ENCODE measurements at places on chromosomes 13 and 19.

GRCh38 chr19:44712864-44713515, 14.0 kb downstream of the CEACAM16 start:
- DNase-seq: no peak

DNA sequence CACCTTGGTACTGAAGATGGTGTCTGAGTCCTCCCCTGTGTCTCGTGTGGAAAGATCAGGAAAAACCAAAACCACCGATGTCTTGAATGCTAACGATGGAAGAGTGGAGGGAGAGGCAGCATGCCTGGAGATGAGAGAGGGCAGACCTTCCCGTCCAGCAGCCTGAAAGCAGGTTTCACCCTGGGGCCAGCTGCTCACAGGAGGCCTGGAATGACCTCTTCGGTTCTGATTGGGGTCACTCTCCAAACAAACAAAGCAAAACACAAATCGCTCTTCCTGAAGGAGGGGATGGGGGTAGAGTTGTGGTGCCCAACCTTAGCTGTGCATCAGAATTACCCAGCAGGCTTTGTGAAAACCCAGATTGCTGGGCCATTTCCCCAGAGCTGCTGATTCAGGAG, 142.3 kb upstream of the SOX1 start:
- no peak for DNase-seq

DNA sequence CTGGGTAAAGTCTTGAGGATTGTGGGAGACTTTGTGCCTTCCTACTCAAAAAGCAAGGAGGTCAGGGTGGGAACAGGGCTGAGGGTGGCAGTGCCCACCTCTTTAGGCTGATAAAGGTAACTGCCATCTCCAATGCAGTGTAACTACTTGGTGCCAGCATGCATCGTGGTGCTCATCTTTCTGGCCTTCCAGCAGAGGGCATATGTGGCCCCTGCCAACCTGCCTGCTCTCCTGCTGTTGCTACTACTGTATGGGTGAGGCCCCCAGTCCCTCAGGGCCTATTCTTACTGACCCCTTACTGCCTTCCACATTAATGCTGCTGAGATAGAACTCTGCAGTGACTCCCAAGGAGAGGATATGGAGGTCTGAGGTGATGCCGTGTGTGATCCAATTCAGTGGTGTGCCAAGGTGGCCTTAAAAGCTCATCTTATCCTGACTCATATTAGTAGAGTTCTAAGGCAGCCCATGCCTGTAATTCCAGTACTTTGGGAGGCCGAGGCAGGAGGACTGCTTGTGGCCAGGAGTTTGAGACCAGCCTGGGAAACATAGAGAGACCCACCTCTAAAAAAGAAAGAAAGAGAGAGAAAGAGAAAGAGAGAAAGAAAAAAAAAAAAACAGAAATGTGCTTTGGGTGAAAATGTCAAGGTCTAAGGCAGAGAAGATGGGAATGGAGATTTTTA, 9.7 kb upstream of the ARHGAP45 start:
- DNase-seq: no peak

- no peak for DNase-seq
These were observed 11.5 kb downstream of the GPR183 start for GRCh38 chr13:99295488-99296252.

DNA sequence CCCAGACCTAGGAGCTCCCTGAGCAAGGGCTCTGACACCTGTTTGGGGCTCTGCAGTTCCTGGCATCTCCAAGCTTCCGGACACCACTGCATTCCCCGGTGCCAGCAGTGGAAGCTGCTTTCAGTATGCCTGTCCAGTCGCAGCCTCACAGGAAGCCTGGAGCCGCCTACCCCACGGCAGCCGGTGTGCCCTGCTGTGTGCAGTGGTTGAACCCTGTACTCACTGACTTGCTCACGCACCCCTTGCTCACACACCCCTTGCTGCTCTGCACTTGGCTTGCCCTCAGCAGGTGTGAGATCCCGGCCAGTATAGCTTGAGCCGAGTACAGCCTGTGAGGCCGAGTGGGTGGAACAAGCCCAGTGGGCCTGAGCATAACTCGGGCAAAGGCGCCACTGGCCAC, 70.3 kb downstream of the PIBF1 start:
- DNase-seq: no peak

DNA sequence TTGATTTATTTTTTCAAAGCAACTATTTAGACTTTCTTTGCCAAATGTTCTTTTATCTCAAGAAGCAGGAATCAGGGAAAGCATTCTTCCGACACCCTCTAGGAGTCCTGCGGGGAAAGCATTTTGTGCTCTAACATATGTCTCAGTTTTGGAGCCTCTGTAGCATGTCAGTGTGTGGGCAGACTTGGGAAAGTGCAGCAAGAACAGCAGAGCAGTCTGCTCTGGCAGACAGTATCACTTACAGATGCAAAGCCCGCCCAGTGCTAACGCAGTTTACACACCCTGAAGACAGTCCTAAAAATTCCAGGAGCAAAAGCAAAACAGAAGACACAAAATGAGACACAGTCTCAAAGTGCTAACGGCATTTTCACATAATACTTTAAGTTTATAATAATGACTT, 393.5 kb downstream of the KLF12 start:
- peak; percentile 56 for DNase-seq

GRCh38 chr13:98842070-98842469, 89.6 kb upstream of the SLC15A1 start:
- no peak for DNase-seq

DNA sequence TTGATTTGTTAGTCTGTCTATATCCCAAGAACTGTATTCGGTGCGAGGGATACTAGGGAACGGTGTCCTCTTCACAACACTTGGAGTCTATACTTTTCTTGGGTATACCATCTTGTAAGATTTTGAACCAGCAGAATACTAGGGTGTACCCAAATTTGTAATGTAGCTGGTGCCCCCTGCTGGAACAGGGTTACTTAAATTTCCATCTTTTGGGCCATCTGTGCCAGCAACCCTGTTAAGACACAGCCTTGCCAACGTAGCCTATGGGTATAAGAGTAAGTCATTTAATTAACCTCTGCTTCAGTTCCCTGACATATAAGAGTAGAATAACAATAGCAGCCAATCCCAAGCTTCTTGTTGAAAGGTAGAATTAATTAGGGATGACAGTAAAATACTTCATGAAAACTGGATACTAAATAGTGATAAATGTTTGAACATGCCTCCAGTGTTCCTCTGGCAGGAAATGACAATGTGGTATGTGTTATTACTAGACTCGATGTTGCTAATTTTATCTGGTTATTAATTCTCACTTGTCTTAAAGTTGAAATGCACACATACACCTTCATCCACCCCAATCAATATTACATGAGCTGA, 607.6 kb downstream of the FGF9 start:
- DNase-seq: no peak

- DNase-seq: no peak
These were observed 9.6 kb upstream of the MAMSTR start for GRCh38 chr19:48728911-48729664.

GRCh38 chr13:85497652-85498051, 301.6 kb downstream of the SLITRK6 start:
- no peak for DNase-seq

DNA sequence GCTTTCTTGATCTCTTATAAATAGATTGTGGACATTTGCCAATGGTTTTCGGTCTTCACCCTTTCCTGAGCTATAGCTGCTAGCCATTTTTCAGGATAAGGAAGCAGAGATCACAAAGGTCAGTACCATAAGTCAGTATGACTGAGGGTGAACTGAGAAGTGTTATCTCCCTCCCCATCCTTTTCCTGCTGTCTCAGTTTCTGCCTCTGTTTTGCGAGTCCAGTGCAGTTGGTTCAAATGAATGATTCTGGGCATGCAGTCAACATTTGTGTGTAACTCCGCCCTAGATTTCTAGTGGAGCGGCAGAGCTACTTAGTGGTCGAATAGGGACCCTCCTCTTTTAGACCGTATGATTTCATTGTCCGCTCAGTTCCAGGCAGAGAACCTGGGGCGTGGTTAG, 460.8 kb upstream of the ARGLU1 start:
- no peak for DNase-seq

DNA sequence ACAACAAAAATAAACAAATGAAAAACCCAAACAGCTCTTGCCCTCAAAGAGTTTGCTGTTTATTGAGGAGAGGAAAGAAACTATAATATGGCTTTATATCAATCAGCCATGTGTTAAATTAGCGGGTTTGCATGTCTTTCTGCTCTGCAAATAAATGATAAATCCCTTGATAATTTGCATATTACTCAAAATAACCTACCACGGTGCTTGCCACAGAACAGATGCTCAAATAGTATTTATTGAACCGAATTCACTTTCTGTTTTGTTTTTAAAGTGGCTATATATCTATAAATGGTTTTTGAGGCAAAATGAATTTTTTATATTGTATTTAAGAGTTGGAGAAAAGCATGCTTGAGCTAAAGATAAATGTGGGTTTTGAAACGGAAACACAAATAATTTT, 428.1 kb downstream of the ITGBL1 start:
- no peak for DNase-seq

GRCh38 chr13:113968463-113969310, 5.2 kb downstream of the C13orf46 start:
- no peak for DNase-seq

GRCh38 chr13:110757296-110757695, 43.8 kb downstream of the ING1 start:
- DNase-seq: no peak

GRCh38 chr19:29745253-29745652, 30.2 kb upstream of the C19orf12 start:
- no peak for DNase-seq

GRCh38 chr13:25901460-25902376, 150.1 kb downstream of the SHISA2 start:
- no peak for DNase-seq

- no peak for DNase-seq
These were observed 175.8 kb downstream of the KCNRG start for GRCh38 chr13:50191004-50191403.

DNA sequence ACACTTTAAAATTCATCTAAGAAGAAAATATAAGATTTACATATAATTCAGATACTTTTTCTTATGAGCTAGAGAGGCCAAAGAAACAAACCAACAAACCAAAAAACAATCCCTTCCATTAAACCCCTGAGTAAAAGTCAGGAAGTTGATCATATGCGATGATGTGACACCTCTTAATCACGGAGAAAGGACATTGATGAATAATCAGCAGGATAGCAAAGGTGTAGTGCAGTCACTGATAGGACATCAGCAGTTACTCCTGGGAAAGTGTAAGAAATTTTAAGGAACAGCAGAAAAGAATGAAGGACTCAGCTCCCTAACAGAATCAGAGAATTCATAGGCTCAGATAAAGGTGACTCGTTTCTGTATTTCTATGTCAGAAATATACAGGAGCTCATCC, 202.4 kb upstream of the EDNRB start:
- DNase-seq: no peak

DNA sequence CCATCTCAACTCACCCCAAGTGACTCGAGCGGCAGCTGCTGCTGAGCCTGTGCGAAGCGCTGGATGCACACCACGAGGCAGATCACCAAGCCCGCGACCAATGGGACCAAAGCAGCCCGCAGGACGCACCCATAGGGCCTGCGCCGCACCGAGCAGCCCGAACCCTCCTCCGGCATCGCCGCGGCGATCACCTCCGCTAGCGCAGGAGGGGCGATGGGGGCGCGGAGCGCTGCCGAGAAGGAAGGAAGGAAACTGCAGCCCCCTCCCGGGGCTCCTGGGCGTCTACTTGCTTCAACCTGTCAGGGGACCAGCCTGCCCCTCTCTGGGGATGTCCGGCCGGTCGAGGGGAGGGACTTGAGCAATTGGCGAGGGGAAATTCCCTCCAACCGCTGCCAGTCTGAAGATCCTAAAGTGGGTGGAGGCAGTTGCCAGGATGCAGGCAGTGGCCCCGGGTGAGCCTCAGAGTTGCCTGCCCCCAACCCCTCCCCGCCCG, at the start of gene CD70:
Gene CD70, minus strand, starts transcription at position 324 of the 493 bp plus-strand sequence. Its CDS starts 148 bp downstream, at position 176.
- no peak for DNase-seq

- DNase-seq: no peak
These were observed 22.3 kb upstream of the CEBPA start for GRCh38 chr19:33324628-33325027.

- peak; percentile 61 for DNase-seq
These were observed 383.4 kb downstream of the LMO7 start for GRCh38 chr13:76019421-76020044.

GRCh38 chr13:41465241-41465847, 8.0 kb downstream of the RGCC start:
- DNase-seq: no peak

GRCh38 chr13:93758575-93758974, 532.0 kb downstream of the GPC6 start:
- DNase-seq: no peak

DNA sequence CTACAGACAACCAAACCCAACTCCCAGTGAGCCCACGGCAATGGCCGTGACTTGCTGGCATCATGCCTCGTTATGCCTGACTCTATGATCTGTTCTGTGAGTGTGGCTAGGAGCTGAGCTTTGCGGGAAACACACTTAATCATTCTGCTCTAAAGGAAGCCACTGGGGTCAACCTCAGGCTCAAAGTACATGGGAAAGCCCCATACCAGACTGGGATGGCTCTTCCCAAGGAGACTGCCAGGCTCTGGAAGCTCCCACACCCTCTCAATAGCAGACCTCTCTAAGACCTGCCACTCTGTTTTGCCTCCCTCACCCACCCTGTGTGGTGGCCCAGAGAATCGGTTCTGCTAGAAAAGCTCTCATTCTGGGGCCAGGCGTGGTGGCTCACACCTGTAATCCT, 2.2 kb downstream of the PEPD start:
- DNase-seq: no peak

DNA sequence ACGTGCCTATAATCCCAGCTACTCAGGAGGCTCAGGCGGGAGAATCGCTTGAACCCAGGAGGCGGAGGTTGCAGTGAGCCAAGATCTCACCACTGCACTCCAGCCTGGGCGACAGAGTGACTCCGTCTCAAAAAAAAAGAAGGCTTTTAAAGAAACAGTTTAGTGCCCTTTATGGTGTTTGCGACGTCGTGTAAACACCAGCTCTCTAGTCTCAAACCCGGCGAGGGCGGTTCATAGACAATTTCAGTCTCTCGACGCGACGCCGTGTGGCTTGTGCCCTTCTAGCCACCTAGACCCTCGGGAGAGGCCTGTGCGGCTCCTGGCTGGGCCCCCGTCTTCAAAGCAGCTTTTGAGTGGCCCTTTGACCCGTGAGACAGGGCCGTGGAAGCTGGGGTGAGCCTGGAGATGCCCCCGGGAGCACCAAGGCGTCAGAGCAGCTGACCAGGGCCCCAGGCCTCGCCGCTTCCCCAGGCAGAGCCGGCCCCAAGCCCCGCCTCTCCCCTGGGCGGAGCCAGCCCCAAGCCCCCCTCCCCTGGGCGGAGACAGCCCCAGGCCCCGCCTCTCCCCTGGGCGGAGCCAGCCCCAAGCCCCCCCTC, 5.0 kb upstream of the MADCAM1 start:
- no peak for DNase-seq

DNA sequence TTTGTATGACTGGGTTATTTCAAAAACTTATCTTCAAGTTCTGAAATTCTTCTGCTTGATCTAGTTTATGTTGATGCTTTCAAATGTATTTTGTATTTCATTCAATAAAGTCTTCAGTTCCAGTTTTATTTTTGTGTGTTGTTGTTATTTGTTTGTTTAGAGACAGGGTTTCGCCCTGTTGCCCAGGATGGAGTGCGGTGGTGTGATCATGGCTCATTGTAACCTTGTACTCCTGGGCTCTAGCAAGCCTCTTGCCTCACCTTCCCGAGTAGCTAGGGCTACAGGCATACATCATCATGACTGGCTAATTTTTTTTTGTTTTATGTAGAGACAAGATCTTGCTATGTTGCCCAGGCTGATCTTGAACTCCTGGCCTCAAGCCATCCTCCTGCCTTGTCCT, 40.3 kb upstream of the ARHGEF7 start:
- no peak for DNase-seq

All from hippocampal formation (tissue), 2 donors.